T-helper 1 cell treated with Interleukin-12 subunit alpha and Interleukin-12 subunit beta and Interleukin-4 antibody, amounts not matched to agents 30 ng/mL and 1 ng/mL, for 36 hours (primary cell): ENCODE measurements at places on chromosomes 16 and 17. TPM values are rescaled to one million over a fixed set of nuclear protein-coding genes. Genes with fewer than 3 reads are reported as not detected.

Gene TP53TG3F
- total RNA-seq, result not detected in 2 replicates

Gene ABCA9
- 0.10 and 0.54 TPM in 2 replicates for total RNA-seq

Gene CLEC18B
- 2.3 and 3.5 TPM in 2 replicates for total RNA-seq

Gene HP
- not detected in 2 replicates for total RNA-seq

Gene PDILT
- total RNA-seq, result not detected in 2 replicates

Gene HSPB9
- not detected in 2 replicates for total RNA-seq

Gene CCL5
- total RNA-seq, result 112 and 114 TPM in 2 replicates
